ENCODE measurements at places on chromosomes 16 and 17.

DNA sequence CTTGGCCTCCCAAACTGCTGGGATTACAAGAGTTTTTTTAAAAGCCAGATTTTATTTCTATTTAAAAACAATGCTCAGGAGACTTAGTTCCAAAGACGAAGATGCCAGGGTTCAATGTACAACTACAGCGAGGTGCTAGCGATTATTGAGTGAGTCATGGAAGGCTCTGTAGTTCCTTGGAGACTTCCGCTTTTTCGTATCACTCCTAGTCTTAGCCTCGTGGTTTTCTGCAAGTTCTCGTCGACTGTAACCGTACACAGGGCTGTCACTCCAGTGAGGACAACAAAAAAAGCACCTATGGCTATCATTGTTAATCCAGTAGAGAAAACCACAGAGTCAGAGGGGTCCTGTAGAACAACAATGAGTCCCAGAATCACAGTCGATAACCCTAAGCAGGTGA is 22.7 kb upstream of the ZC3H7A start:
- DNase-seq = no peak

GRCh38 chr17:42845918-42846593 is 1.7 kb downstream of the AOC2 start:
- no peak for DNase-seq

DNA sequence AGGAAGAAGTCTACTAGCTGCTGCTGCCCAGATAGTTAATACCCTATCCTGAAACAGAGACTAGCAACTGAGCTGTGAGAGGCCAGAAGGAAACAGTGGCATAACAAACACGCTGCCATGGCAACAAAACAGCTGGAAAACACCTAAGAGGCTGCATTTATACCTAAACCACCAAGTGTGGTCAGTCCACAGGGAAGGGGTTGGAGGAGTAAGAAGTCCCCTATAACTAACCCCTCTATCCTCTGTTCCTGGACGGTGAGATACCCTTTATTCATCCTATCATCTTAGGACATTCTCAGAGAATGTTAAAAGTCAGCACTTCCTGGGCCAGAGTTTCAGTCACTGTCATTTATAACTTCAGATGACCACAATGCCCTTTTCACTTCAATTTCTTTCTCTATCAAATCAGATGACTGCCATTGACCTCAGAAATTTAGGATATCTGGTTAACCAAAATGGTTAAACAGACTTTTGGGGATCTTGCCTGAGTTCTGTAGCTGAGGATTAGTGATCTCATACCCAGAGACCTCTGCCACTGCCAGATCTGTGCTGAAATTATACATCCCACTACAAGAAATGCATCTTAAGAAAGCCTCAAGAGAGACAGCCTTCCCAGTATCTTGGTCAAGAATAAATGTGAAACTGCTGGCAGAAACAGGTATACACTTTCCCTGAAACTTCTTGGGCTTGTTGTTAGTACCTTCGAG is 36.2 kb downstream of the STH start:
- no peak for DNase-seq

DNA sequence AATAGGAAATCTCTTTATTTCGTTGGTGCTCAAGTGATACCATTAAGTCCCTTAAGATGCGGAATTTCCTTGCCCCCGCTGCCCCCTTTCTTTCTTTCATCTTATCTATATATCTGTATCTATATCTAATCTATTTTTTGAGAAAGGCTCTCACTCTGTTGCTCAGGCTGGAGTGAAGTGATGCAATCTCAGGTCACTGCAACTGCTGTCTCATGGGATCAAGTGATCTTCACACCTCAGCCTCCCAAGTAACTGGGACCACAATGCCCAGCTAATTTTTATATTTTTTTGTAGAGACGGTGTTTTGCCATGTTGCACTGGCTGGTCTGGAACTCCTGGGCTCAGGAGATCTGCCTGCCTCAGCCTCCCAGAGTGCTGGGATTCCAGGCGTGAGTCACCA is 693.5 kb downstream of the WWOX start:
- DNase-seq = no peak

- no peak for DNase-seq
Measured at GRCh38 chr17:66405836-66406677, 103.6 kb downstream of the PRKCA start.

DNA sequence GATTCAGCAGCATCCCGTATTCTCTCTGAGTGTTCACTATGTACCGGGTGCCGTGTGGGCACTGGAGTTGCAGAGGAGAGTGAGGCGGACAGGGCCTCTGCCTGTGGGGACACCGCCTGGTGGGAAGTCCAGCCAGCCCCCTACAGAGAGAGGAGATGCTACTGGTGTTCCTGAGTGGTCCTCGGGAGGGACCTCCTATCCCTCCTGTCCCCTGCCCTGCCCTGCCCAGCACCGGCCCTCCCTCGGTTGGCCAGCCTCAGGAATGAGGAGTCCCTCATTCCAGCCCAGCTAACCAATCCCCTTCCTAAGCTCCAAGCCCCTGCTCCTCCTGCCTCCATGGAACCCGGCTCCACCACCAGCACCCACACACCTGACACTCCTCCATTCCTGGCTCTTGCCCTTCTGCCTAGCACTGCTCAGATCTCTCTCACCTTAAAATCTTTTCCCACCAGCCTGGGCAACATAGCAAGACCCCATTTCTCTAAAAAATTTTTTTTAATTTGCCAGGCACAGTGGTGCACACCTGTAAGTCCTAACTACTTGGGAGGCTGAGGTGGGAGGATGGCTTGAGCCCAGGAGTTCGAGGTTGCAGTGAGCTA is 2.0 kb downstream of the ASGR2 start:
- DNase-seq = no peak

DNA sequence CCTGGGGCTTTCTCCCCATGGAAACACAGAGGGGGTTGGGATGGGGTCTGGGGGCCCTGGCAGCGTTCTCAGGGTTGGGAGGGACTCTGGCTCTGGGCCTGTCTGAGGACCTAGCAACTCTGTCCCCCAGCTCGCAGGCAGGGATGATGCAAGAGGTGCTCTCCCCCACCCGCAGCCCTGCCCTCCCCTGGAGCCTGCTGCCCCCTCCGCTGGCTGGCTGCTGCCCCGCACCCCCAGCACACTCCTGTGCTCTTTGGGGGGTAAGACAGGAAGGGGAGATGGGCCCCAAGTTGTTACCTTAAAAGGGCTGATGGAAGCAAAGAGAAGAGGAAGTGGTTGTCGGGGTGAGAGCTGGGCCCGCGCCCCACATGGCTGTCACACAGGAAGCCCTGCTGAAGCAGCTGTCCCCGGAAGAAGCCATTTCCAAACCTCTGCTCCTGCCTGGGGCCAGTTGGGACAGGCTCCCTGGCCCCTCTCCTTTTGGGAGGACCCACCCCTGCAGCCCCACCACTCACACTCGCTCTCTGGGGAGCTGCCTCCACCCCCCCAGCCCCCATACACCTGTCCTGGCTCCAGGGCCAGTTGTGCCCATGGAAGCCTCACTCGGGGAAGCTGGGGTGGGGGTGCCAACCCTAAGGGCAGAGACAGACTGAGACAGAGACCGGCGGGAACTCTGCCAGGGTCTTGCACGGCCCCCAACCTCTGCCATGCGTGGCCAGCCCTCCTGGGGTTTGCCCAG is 2.5 kb downstream of the CORO1A start:
- peak; percentile 86 for DNase-seq

- no peak for DNase-seq
Measured at GRCh38 chr17:73533127-73533526, 111.1 kb downstream of the SDK2 start.

GRCh38 chr16:12089492-12090150 is 113.1 kb downstream of the SNX29 start:
- peak; percentile 62 for DNase-seq

GRCh38 chr17:77542551-77543490 is 402.1 kb downstream of the SEC14L1 start:
- DNase-seq = peak; percentile 56

DNA sequence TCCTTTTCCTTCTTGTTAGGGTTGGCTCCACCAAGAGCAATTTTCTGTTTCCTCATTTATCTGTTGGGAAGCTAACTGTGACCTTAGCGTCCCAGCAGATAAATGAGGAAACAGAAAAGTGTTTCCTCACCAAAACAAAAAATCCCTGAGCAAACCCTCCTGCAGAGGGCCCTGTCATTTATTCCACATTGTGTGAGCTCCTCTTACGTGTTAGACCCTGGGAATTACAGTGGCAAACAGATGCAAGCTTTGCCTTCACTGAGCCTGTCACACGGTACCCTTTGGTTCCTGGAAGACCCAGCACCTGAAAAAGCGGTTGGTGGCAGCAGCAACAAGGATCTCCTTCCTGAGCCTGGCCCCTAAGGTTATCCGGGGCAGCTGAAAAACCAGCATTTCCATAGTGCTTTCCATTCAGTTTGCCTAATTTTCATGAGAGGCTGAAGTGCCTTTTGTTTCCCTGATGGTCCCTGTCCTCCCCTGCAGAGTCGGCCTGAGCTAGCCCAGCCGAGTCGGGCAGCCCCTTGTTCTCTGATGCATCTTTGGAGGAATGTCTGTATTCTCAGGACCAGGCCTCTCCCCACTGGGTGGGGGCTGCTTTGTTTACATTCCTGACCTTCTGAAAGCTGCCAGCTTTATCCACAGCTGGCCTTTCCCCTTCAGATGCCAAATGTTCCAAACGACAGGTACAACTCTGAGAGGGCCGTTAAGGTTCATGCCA is 34.7 kb downstream of the YPEL2 start:
- no peak for DNase-seq

- no peak for DNase-seq
Measured at GRCh38 chr16:86763819-86764218, 185.5 kb downstream of the FOXL1 start.

DNA sequence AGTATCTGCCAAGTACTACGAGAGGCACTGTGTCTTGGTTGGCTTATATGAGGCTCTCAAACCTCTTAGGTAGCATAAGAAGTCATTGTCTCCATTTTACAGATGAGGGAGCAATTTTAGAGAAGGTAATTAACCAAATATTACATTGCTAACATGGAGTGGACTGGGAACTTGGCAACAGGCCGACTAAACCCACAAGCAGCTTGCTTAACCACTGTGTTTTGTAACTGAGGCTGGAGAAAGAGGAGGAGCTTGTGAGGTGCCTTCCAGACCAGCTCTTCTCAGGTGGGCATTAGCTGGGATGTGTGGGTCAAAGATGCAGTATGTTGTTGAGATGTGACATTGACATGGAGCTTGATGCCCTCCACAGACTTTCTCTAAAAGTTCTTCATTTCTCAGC is 835.6 kb upstream of the RBFOX1 start:
- DNase-seq = no peak

DNA sequence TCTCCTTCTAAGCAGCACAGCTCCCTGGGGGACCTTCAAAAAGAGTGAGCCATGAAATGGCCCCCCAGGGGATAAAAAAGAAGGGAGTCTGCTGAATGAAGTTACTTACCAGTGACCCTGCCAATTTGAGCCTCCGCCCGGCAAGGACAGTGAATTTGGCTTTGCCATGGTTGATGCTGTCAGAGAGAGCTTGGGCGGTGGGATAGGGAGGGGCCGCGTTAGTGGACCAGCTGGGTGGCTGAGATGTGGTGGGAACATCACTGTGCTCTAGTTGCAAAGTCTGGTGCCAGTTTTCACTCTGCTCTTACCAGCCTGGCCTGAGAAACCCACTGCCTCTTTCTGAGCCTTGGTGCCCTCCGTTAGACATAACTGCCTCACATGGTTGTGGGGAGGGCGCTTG is 114.6 kb downstream of the MRM1 start:
- DNase-seq = no peak

GRCh38 chr16:23283571-23283970 is 18.5 kb upstream of the SCNN1B start:
- DNase-seq = no peak

GRCh38 chr17:81664051-81664470 is 2.3 kb downstream of the OXLD1 start:
- no peak for DNase-seq

DNA sequence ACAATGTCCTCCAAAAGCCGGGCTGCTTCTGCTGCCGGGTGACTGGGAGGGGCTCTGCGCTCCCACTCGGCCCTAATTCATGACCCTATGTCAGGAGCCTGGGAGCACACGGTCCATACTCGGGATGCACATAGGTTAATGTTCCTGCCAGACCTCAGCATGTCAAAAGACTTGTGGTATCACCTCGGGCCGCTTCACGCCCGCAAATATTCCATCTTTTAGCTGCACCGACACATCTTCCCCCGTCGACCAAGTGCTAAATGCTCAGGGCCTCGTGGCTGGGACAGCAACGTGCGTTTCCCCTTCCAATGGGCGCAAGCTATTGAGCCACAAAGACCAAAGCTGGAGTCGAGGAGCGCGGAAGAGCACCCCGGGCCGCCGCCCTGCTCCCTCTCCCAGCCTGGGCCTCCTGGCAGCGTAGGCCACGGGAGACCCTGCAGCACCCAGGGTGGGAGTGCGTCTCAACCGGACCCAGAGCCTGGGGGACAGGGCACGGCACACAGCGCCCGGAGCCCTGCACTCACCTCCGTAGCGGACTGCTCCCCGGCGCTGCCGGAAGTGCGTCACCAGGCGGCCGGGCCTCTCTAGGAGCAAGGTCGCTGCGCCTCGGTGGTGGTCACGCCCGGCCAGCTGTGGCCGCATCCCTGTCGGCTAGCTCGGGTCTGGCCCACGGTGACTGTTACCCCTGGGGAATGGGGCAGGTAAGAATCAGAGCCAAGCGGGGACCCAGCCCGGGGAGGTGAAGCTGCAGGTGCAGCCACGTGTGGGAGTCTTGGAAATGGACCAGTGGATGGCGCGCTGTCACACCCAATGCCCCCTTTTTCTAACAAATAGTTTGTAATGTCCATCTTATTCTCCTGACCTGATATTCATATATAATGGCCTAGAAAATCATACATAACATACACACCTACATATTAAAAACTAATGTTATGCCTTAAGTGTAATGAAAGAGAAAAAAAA is at the start of gene ZNF23:
Gene ZNF23 (minus strand): TSS at position 562 of the 963 bp plus-strand sequence. CDS start 5,451 bp downstream, outside the sequence.
- peak; percentile 90 for DNase-seq

DNA sequence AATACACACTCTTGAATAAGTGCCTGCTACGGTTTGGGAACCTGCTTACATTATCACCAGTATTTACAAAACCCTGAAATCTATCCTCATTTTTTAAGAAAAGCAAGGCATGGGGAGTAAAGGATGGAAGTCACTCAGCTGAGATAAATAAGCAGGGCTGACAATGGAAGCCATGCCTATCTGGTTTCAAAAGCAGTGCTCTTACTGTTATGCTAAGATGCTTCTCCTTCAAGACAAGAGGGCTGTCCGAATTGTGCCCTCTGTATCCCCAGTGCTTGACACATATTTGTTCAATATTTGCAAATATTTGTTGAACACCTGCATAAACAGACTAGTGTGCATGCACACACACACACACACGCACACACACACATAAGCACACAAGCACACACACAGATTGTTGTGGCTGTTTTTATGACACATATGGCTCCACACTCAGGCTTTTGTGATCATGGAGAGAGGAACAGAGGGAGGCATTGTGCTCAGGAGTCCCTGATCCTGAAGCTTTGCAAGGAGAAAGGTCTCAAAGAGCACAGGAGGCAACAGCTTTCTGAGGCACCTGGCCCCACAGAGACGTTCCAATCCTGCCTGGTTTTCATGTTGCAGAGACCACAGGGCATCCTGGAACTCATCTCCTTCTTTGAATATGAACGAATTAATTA is 401.6 kb upstream of the CDH11 start:
- DNase-seq = no peak

- DNase-seq = no peak
Measured at GRCh38 chr17:73772107-73772705, 128.0 kb upstream of the SDK2 start.
